Breast epithelium (tissue), 4 donors: ENCODE measurements at places on chromosomes 6 and 20.
A peak's percentile ranks its signal among the peaks of the same experiment; 100 is the strongest.

DNA sequence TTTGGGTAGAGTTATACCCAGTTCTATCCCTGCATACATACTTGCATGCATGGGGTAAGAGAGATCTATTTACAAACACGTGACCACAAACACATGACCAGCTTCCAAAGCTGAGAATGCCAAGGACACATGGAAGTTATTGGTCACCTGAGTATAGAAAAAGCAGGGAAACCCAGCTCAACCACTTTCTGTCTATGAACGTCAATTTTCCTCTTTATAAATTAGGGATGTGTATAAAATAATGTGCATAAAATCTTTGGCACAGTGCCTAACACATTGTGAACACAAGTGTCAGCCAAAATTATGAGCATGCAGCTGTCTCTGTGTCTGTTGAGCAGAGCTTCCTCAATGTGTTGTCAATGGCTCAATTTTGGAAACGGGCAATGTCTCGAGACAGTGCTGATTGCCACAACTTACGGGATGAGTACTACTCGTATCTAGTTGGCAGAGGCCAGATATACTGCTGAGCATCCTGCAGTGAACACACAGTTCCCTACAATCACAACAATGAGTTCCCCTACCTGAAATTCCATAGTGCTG is 44.9 kb downstream of the TPD52L1 start:
- no peak for DNase-seq

GRCh38 chr6:19083801-19084200 is 696.7 kb downstream of the RNF144B start:
- DNase-seq: no peak

DNA sequence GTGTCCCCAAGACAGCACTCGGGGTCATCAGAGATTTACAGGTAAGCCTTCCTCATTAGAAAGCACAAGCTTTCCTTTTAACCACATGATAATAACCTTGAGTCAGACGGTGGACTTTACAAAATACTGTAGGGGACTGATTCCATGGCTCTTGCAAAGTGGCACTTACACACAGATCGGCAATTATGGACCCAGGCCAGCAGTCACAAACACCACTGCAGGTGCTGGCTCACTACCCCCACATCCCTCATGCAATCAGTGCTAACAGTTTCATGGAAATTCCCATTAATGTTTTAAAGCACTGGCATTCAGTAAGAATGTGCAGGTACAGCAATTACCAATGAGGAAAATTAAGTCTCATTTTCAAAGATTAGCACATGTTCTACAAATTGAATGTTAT is 516.5 kb downstream of the PRKN start:
- DNase-seq: no peak

DNA sequence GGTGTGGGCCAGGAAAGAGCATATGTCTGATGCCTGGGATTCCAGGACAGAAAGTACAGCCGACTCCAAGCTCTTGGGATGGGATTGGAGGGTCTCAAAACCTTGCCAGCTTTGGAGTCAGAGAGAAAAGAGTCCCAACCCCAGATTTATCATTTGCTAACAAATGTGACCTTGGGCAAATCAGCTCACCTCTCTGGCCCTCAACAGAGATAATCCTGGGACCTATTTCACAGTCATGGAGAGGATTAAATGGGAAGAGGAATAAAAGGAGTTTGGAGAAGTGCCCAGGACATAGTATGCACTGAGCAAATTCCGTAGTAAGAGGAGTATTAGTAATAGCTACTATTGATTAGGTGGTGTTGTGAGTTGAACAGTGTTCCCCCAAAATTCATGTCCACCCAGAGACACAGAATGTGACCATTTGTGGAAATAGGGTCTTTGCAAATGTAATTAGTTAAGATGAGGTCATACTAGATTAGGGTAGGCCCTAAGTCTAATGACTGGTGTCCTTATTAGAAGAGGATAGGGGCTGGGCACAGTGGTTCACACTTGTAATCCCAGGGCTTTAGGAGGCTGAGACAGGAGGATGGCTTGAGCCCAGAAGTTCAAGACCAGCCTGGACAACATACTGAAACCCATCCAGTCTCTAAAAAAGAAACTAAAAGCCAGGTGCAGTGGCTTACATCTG is 17.1 kb downstream of the RIPOR3 start:
- no peak for DNase-seq

DNA sequence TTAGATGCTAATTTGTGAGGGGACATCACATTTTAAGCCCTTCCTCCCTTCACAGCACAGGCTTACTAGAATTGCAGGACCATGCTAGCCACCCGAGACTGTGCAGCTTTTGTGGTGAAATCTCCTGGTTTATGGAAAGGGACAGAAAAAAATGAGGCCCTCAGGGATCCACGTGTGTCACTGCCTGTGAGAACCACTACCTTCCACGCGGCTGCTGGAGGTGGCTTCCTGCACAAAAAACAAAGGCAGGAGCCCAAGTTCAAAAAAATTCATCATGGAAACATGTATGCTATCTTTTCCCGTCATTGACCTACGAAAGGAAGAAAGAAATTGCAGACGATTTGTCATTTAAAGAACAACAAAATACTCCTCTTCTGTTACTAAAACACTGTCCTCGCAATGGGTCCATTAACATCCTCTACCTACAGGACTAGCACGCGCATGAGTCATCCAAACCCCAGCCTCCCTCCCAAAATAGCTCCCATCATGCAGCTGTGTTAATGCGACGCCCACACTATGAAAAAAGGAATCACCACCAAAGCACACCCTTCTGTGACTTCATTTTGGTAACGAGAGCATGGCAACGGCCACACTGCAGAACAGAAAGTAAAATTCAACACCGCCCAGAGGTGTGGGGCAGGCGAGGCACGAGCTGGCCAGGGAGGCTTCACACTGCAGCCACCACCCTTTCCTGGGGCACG is 45.7 kb downstream of the RAMACL start:
- no peak for DNase-seq

GRCh38 chr20:47734870-47735269 is 50.4 kb downstream of the SULF2 start:
- DNase-seq: no peak

- DNase-seq: no peak
These were observed 196.6 kb downstream of the LY86 start for GRCh38 chr6:6785163-6785521.

DNA sequence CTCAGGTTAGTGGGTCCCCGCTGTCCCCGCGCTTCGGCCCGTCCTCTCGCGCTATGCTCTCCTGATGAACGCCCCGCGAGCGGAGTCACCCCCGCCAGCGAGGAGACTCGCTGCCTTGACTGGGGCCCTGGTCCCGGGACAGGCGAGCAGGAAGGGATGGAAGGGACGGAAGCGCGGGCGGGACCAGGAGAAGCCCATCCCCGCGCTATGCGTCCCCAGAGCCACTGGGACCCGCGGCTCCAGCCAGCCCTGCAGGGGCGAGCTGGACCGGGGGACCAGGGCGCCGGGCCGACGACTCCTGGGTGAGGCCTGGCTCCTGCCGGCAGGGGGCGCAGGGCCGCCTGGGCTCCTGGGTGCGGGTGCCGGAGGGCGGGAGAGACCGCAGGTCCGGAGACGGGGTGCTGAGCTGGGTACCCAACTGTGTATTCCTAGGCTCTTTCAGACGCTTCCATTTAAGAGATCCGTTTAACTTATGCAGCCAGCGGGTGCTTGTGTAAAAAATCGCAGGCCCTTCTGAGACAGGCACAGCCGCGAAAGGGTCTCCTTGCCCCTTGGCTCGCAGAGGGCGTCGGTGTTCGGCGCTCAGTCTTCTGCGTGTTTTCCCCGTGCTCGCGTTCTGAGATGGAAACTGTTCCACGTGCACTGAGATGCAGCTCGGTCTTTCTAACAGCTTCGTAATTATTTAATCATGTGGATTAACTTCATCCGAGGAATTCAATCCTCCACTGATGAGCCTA is 580 bp upstream of the SYCP2 start:
- DNase-seq: peak; percentile 71

DNA sequence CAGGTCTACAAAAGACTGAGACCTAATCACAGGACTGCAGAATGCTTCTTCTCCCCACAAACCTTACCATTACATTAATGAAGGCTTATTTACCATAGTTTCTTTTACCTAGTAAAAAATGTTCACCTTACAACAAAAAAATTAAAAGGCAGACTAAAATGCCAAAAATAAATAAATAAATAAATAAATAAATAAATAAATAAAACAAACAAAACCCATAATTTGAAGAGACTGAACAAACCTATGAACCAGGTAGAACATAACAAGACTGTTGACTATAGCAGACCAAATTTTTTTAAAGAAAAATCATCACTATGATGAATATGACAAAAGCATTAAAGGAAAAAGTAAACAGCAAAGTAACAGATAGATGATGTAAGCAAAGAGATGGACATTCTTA is 946.3 kb downstream of the EPHA7 start:
- no peak for DNase-seq

DNA sequence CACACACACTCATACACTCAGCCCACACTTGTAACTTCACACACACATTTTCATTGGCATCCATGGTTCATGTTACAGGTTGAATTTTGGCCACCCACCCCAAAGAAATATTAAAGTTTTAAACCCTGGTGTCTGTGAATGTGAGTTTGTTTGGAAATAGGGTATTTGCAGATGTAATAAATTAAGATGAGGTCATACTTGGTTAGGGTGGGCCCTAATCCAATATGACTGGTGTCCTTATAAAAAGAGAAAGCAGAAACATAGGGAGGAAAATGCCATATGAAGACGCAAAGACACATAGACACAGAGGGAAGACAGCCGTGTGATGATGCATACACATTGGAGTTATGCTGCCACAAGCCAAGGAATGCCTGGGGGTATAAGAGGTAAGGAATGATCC is 39.7 kb upstream of the HDDC2 start:
- no peak for DNase-seq

GRCh38 chr6:102986086-102986485 is 1592.6 kb downstream of the GRIK2 start:
- no peak for DNase-seq

- no peak for DNase-seq
These were observed 281.0 kb upstream of the EYS start for GRCh38 chr6:65988006-65988405.

GRCh38 chr20:34941226-34941625 is 14.4 kb downstream of the GSS start:
- no peak for DNase-seq

DNA sequence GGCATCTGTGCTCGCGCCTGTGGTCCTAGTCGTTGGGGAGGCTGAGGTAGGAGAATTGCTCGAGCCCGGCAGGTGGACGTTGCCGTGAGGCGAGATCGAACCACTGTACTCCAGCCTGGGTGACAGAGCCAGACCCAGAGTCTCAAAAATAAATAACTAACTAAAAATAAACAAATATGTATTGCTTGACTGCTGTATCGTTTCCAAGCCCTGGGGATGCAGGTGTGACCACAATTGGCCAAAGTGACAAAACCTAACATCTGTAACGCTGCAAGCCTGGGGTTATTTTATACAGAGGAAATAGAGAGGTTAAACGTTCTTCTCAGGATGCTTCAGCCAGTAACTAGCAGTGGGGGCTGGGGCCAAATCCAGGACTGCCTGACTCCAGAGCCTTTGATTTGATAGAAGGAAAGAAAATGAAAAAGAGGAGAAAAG is 1.9 kb upstream of the SRSF3 start:
- no peak for DNase-seq

DNA sequence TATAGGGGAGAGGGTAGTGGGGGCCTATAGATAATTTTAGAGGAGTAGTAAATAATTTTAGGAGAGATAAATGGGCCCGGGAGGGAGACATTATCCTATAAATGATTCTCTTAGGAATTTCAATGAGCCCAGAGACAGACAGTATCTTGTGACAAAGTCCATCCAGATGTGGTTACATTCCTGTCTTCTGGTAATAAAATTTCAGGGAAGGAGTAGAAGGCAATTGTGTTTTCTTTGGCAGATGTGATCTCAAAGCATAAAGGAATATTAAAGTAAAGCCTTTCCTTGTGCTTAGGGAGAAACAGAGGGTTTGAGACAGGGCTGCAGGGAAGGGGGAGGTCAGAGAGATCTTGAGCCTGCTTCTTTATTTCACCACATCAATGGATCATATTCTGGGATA is 979.8 kb upstream of the GJE1 start:
- no peak for DNase-seq
